Thoracic aorta endothelial cell (primary cell): ENCODE measurements at places on chromosomes 2 and 18. TPM values are rescaled to one million over a fixed set of nuclear protein-coding genes. Genes with fewer than 3 reads are reported as not detected.

The UNC80 gene
- total RNA-seq, result not detected in 2 replicates

The TMEM247 gene
- not detected in 2 replicates for total RNA-seq

The UGT1A10 gene
- not detected in 2 replicates for total RNA-seq

The TGIF1 gene
- total RNA-seq, result 99.7 and 103 TPM in 2 replicates

The IRS1 gene
- under 0.01 and 0.07 TPM in 2 replicates for total RNA-seq

The C2orf15 gene
- total RNA-seq, result 0.14 TPM in 1 of 2 replicates, not detected in the other

The POTEI gene
- total RNA-seq, result 0.07 and 0.66 TPM in 2 replicates

The TMEM37 gene
- total RNA-seq, result 1.1 and 2.4 TPM in 2 replicates

The LCT gene
- total RNA-seq, result under 0.01 TPM in 2 replicates

The MARCO gene
- not detected in 2 replicates for total RNA-seq

The DPYSL5 gene
- not detected in 2 replicates for total RNA-seq

The CGREF1 gene
- total RNA-seq, result 1.3 and 3.0 TPM in 2 replicates

The EPAS1 gene
- total RNA-seq, result 177 and 257 TPM in 2 replicates

The CTDSP1 gene
- total RNA-seq, result 58.5 and 63.2 TPM in 2 replicates

The HDLBP gene
- total RNA-seq, result 645 and 663 TPM in 2 replicates

The PLCL1 gene
- total RNA-seq, result 9.6 and 9.7 TPM in 2 replicates
